ENCODE measurements at places on chromosomes 2 and 18. TPM values are rescaled to one million over a fixed set of nuclear protein-coding genes. Genes with fewer than 3 reads are reported as not detected.

NMUR1 gene
- total RNA-seq = not detected

CNGA3 gene
- total RNA-seq = not detected

PTPRM gene
- total RNA-seq = 0.66 TPM

- H3K4me1 ChIP-seq = peaks cover 64% of the 10 kb centered on the region
- H3K4me3 ChIP-seq = no peak overlapping the region
- DNase-seq = peak; percentile 79
- peak overlapping the region; percentile 84 for H3K27ac ChIP-seq
- H3K36me3 ChIP-seq = no peaks in the 10 kb centered on the region
These were observed 49.8 kb upstream of the SLC1A4 start for GRCh38 chr2:64939332-64939917.

DNA sequence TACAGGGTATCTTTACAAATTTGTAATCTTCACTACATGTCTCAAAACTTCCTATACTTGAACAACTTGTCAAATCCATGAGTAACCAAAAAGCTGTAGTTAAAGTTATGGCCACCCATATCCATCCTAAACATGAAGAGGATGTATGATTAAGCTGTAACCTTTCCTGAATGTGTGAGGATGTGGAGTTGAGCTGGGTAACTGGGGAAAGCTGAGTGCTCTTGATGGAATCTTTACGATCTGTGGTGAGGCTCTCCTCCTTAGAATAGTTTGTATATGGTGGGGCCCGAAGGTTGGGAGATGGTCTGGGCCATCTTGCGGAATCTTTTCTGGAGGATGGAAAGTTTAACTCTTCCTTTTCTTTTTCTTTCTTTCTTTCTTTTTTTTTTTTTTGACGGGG is 29.4 kb downstream of the DPP4 start:
- no peak for DNase-seq
- no peak overlapping the region for H3K27ac ChIP-seq
- no peaks in the 10 kb centered on the region for H3K36me3 ChIP-seq
- H3K4me3 ChIP-seq = no peak overlapping the region

GRCh38 chr2:64273524-64274398 is 129.5 kb upstream of the PELI1 start:
- no peaks in the 10 kb centered on the region for H3K36me3 ChIP-seq
- H3K4me1 ChIP-seq = peaks cover 17% of the 10 kb centered on the region
- no peaks in the 10 kb centered on the region for H3K27me3 ChIP-seq
- no peak overlapping the region for H3K27ac ChIP-seq

Data from B cell (primary cell).